Thyroid gland (tissue), 4 donors: ENCODE measurements at places on chromosomes 5 and 9.

GRCh38 chr5:110475529-110475928, 250.9 kb downstream of the TMEM232 start:
- no peak overlapping the region for H3K27ac ChIP-seq
- no peak overlapping the region for H3K4me3 ChIP-seq
- no peaks in the 10 kb centered on the region for H3K36me3 ChIP-seq

DNA sequence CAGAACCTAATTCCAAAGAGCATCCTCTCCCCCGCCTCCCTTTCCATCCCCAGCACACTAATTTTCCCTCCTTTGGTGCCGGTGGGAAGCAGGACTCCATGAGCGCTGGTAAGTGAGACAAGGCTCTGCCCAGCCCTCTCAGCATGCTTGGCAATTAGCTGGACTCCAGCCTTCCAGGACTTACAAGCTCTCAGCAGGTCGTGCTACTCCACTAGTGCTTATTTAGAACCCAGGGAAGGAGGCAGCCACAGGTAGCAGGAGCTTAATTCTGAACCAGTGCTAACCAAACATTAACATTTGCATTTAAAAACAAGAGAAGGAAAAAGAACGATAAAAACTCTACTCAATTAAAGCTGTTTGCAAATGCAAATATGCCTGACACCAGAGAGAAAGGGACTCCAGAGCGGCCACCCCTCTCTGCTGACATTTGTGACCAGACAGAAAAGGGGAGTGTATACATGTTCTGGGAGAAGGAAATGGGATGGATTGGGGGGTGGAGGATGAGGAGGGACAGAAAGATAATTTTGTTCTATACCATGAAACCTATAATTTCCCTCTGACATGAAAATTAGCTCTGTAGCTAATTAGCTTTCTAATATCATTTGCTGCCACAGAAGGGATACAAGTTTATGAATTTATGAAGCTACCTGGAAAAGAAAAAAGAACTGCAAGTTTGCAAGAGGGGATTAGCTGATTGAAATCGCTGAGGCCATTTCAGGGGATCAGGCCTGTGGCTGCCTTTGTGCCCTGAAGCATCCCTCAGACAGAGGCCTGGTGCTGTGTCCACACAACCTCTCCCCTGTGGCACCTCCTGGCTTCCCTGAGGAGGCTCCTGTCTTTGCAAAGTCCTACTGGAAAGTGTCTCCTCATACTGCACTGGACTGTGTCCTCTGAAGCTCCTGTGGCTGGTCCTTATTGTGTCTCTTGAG, 266.3 kb downstream of the SEC61B start:
- peaks cover 25% of the 10 kb centered on the region for H3K4me1 ChIP-seq
- no peaks in the 10 kb centered on the region for H3K27me3 ChIP-seq
- peak; percentile 48 for DNase-seq
- no peak overlapping the region for H3K4me3 ChIP-seq
- H3K36me3 ChIP-seq = no peaks in the 10 kb centered on the region

DNA sequence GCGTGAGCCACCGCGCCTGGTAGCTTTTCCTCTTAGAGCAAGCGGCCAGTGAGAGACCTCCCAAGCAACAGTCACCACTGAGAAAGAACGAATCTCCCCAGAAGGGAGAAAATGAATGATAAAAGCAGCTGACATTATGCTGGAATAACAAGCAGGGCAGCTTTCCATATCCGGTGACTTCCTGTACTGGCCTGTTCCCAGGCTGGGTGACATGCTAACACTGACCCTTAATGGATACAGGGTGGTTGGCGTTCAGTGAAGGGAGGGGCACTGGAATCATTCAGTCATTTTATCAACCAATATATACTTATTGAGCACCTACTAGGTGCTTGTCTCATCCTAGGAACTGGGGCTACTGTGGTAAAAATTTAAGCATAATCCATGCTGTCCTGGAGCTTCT, 357.3 kb upstream of the PANK3 start:
- DNase-seq = no peak
- H3K4me1 ChIP-seq = peaks cover 5% of the 10 kb centered on the region
- no peak overlapping the region for H3K27ac ChIP-seq
- H3K27me3 ChIP-seq = no peaks in the 10 kb centered on the region

- no peaks in the 10 kb centered on the region for H3K4me1 ChIP-seq
- H3K27ac ChIP-seq = no peak overlapping the region
- no peak overlapping the region for H3K4me3 ChIP-seq
- no peaks in the 10 kb centered on the region for H3K27me3 ChIP-seq
Observed at GRCh38 chr5:4630031-4630430, 510.1 kb upstream of the ADAMTS16 start.

- no peak for DNase-seq
- H3K4me3 ChIP-seq = no peak overlapping the region
- H3K27me3 ChIP-seq = no peaks in the 10 kb centered on the region
- peaks cover 23% of the 10 kb centered on the region for H3K4me1 ChIP-seq
- H3K27ac ChIP-seq = no peak overlapping the region
Observed at GRCh38 chr5:172717481-172718195, 53.4 kb downstream of the DUSP1 start.

DNA sequence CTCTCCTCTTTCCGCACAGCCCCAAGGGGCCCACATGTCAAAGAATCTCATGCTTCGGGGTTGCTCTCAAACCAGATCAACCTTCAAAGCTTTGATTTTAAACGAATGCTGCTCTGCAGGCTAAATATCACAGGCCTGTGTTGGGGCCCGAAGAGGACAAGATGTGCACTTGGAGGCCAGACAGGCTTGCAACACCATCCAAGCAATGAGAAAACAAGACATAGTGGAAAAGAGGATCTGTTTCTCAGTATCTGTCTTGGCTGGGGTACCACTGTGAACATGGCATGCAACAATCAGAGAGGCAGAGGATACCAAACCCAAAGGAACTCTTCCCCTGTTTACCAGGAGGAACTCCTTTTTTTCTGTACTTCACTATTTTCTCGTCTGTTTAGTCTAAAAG, 321.8 kb downstream of the SLIT3 start:
- H3K27ac ChIP-seq = no peak overlapping the region
- no peaks in the 10 kb centered on the region for H3K27me3 ChIP-seq
- no peaks in the 10 kb centered on the region for H3K4me1 ChIP-seq
- no peak for DNase-seq
- H3K4me3 ChIP-seq = no peak overlapping the region

DNA sequence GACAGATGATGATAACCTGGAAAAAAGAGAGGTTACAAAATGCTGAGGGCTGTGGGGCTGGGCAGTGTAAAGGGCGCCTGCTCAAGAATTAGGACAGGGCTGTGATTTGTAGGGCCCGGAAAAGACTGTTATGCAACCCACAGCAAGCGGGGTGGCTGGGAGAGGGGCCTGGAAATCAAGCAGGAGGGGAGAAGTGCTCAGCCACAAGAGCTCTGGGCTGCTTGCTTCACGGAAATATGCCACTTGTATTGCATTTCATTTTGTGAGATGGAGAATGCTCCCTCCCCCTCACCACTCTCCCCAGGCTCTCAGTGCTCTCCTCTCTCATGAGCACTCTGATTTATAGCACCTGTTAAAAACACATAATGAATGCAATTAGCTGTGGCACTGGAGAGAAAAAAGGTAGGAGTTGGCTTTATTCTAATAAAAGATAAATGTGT, 8.4 kb upstream of the HAND1 start:
- no peak overlapping the region for H3K4me3 ChIP-seq
- DNase-seq = no peak
- peaks cover 6% of the 10 kb centered on the region for H3K4me1 ChIP-seq
- H3K36me3 ChIP-seq = no peaks in the 10 kb centered on the region

DNA sequence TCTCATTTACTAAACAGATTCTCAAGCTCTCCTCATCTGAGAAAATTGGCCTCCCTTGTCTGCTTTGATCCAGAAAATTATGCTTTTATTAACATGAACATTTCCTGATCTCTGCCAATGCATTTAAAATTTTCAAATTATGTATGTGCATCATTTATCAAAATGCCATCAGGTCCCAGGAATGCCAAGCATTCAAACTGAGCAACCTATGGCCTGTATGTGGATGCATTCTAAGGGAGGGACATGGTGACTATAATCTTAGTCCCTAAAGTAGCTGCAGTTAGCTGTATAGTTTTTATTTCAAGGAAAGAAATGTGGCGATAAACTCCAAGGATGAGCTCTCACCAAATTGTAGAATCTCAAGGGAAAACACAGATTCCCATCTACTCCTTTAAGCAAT, 9.7 kb upstream of the RORB start:
- H3K36me3 ChIP-seq = no peaks in the 10 kb centered on the region
- H3K27me3 ChIP-seq = no peaks in the 10 kb centered on the region
- no peaks in the 10 kb centered on the region for H3K4me1 ChIP-seq
- DNase-seq = no peak
- H3K4me3 ChIP-seq = no peak overlapping the region

DNA sequence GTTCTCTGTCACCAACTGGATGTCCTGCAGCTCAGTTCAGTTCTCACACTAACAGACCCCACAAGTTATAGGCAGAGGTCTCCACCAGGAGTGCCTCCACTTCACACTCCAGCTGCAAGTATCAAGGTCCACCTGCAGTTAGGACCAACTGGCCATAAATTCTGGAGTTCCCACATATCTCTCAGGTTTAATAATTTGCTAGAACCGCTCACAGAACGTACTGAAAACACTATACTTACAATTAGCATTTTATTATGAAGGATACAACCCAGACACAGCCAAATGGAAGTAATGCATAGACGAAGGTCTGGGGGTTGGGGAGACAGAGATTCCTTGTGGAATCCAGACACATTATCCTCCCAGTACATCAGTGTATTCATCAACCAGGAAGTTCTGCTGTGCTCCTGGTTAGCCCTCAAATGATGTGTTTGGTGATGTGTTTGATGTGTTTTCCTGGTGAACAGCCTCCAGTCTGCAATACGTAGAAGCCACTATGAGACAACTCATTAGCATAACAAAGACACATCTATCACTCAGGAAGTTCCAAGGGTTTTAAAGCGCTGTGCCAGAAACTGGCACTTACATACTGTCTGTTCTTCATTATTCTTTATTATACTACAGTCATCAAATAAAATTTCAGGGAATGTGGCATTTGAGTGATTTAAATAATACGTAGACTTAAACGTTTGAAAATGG, 25.4 kb downstream of the OGN start:
- H3K27ac ChIP-seq = no peak overlapping the region
- no peaks in the 10 kb centered on the region for H3K27me3 ChIP-seq
- H3K4me1 ChIP-seq = no peaks in the 10 kb centered on the region

GRCh38 chr5:174303035-174303434, 257.5 kb downstream of the NSG2 start:
- no peak overlapping the region for H3K4me3 ChIP-seq
- H3K4me1 ChIP-seq = peaks cover 9% of the 10 kb centered on the region
- no peak overlapping the region for H3K27ac ChIP-seq
- no peaks in the 10 kb centered on the region for H3K27me3 ChIP-seq
- H3K36me3 ChIP-seq = no peaks in the 10 kb centered on the region

DNA sequence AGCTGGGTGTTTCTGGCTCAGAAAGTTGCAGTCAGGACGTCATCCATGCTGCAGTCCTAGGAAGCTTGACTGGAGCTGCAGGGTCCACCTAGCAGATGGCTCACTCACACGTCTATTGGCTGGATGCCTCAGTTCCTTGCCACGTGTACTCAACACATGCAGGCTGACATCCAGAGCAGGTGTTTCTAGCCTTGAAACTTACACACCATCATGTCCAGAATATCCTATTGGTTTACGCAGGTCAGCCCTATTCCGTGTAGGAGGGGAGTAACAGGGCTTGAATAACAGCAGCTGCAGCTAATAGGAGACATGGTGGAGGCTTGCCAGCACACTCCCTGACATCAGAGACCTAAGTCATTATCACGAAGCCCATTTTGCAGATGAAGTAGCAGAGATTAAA, 473.5 kb downstream of the ACTL7B start:
- no peak overlapping the region for H3K27ac ChIP-seq
- no peaks in the 10 kb centered on the region for H3K27me3 ChIP-seq
- no peak overlapping the region for H3K4me3 ChIP-seq

DNA sequence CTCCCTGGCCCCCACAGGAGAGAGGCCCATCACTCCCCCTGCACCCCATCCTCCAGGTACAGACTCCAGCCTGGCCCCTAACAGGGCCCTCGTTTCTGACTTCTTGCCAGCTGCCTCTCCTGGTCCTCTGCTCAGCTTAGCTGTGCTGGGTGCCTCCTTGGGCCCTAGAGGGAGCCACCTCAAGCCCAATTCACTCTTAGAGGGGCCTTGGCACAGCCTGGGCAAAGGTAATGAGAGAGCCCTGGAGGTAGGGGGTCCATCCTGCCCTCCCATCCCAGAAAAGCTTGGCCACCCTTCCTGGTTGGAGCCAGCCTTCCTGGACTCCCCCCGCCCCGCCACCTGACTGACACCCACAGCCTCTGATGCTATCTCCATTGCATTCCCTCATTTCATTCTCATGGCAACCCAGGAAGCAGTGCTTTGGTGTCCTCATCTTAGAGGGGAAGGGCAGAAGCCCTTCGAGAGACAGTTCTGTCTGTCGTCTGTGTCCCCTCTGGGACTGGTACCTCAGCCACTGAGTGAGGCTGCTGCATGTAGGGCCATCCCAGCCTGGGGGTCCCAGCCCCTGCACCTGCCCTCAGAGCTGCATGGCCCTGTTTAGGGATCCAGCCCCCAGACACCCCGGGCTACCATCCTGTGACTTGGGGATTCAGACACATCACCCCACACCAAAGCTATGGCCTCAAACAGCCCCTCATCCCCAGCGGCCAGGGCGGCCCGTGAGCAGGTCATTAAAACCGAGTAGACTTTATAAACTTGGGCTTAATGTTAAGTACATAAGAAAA, 95.5 kb downstream of the BARX1 start:
- no peaks in the 10 kb centered on the region for H3K36me3 ChIP-seq
- no peaks in the 10 kb centered on the region for H3K4me1 ChIP-seq
- H3K27ac ChIP-seq = no peak overlapping the region
- DNase-seq = no peak

- no peak overlapping the region for H3K4me3 ChIP-seq
- no peaks in the 10 kb centered on the region for H3K36me3 ChIP-seq
- H3K27me3 ChIP-seq = no peaks in the 10 kb centered on the region
- H3K4me1 ChIP-seq = no peaks in the 10 kb centered on the region
- no peak for DNase-seq
Observed at GRCh38 chr5:52759331-52759730, 28.4 kb upstream of the ITGA1 start.

DNA sequence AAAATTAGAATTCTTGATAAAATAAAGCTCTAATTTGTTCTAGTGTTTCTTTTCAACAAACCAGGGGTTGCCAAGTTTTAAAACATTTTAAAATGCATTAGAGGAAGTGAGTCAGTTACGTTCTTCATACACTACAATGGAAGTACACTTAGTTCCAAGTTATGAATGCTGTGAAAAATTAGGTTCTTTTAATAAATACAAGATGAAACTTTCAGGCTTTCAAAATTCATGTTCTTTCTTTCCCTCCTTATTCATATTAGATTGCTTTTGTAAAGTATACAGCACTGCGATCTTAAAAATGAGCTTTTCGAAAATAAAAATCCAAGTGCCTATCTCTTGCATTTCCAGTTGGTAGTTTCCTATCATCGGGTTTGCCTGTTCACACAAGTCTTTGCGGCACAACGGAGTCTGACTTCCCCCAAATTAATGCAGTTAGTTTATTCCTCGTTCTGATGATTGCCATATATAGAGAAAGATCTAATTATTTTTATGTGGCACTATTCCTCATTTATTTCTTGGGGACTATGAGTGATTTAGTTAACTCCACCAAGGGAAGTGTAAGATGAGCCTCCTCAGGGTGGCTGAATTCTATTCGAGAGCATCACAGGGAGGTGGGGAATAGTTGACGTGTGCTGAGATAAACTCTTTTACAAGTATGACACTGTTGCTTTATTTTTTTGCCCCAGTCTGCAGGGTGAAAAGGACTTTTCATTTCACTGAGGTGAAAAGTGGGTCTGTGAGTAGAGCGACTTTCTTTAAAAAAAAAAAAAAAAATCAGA, 238.2 kb downstream of the CD180 start:
- no peak for DNase-seq
- H3K27ac ChIP-seq = no peak overlapping the region
- H3K4me1 ChIP-seq = peaks cover 17% of the 10 kb centered on the region
- H3K36me3 ChIP-seq = no peaks in the 10 kb centered on the region

- no peaks in the 10 kb centered on the region for H3K4me1 ChIP-seq
- no peaks in the 10 kb centered on the region for H3K27me3 ChIP-seq
- H3K36me3 ChIP-seq = no peaks in the 10 kb centered on the region
- no peak overlapping the region for H3K27ac ChIP-seq
- no peak overlapping the region for H3K4me3 ChIP-seq
Observed at GRCh38 chr5:164504141-164504772, 998.8 kb downstream of the MAT2B start.
